Activated T-helper 17 cell treated with anti-CD3 and anti-CD28 coated beads, Interleukin-2, amount 50 U/mL, for 72 hours (primary cell): ENCODE measurements at places on chromosomes 3 and 15.

DNA sequence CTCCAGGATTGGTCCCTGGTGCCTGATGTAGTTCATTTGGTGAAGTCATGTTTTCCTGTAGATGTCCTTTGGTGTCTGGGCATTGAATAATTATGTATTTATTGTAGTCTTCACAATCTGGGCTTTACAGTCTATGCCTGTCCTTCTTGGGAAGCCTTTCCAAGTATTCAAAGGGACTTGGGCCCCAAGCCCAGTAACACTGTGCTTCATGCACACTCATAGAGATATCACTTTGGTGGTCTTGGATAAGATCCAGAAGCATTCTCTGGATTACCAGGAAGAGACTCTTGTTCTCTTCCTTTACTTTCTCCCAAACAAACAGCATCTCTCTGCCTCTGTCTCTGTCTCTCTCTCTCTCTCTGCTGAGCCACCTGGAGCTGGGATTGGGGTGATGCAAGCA, 281.1 kb upstream of the GOLGA6L4 start:
- ATAC-seq: no peak

DNA sequence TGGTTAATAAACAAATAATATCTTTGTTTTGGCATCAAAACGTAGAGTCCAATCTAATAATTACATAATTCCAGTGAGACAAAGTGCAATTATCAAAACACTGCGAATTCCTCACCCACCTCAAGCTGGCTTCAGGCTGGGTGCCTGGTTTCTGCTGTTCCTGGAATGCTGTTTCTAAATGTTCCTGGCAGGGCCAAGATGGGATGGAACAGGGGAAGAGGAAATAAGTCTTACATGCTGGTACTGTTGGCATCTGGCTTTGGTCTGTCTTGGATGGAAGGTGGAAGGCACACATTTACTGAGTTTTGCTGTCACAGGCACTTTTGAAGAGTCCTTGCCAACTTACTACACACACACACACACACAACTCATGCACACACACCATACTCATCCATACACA, 101.9 kb upstream of the SLCO3A1 start:
- no peak for ATAC-seq

DNA sequence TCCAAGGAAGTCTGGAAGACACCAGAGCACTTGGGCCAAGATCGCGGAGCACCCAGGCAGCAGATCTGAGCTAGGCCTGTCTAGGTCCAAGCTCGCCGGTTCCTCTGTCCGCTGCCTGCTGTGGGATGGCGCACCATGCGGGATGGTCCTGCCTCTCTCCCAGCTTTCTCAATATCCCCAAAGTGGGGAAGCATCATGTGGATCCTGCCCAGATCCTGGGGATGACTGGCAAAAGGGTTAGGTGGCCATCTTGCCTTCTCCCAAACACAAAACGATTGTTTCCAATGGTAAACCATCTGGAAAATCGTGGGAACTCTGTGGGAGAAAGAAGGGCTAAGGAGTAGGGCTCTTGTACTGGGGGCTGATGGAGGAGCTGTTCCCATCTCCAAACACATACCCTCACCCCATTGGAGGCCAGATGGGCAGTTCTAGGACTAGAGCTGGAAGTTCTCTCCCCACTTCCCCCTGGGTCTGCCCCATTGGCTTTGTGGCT, 8.9 kb downstream of the PRKCD start:
- ATAC-seq: no peak

DNA sequence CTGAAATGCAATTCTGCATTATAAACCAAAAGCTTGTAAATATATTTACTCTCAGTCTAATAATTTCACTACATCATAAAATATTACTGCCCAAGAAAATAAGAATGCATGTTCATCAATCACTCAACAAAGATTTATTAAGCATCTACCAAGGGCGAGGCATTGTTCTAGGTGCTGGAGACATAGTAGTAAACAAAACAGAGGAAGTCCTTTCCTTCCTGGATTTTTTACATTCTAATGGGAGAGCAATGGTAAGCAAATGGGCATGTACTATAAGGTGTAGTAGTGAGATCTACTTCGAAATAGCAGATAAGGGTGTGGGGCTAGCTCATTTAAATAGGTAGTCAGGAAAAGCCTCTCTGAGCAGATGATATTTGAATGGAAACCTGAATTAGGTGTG, 10.8 kb upstream of the ZFYVE19 start:
- ATAC-seq: no peak

- ATAC-seq: no peak
These were observed 61.2 kb downstream of the TSC22D2 start for GRCh38 chr3:150469031-150469930.

GRCh38 chr15:62793752-62794144, 248.8 kb upstream of the TPM1 start:
- ATAC-seq: no peak

DNA sequence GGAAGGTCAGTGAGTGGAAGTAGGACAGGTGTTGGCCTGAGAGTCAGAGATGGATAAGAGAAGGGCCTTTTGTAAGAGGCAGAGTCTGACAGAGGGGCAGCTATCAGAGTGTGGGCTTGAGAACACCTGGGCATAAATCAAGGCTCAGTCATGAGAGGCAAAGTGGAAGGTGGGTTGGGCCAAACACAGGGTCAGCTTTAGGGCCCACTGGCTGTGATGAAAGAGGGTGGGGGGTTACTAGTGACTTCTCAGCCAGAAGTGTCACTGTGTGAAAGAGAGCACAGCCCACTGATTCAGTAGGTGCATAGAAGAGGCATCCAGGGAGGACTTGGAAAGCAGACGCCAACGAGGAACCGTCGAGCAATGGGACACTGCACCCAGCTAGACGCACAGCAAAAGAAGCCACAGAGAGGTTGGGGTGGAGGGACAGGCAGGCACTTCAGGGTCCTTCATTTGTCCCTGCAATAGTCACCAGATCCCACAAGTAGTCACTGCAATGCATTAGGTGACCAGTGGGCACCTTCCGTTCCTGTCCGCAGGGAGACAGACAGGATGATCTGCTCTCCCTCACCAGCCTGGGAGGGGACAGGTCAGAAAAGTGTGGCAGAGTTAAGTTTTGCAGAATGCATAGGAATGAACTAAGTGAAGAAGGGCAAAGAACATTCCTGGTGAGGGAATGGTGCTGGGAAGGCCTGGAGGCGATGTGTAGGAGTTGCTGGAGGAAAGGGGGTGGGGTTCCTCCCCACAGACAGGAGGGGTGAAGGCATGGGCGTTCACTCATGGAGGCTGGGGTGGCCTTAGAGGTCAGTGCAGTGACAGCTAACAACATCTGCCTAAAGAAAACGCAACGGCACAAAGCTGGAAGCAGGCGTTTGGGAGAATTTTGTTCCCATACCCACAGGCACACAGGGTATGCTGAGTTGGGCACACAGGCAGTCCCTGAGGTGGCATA, 36.3 kb downstream of the MESD start:
- no peak for ATAC-seq

GRCh38 chr15:63628123-63628822, 31.1 kb downstream of the FBXL22 start:
- no peak for ATAC-seq

DNA sequence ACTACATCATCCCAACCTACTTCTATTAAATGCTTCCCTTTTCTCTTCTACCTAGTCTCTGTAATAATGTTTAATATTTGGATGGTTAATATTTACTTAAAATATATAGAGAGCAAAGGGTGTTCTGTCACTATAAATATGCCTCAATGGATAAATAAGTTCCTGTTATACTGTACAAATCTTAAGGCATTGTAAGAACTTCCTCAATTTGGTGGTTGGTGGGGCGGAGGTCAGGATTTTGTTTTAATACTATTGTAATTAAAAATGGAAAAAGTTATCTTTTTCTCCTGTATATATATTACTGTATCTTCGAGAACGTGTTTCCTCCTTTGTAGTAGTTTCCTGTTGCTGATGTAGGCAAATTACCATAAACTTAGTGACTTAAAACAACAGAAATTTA, 41.5 kb downstream of the SPRED1 start:
- ATAC-seq: no peak
